ENCODE measurements at places on chromosomes 11 and 22. TPM values are rescaled to one million over a fixed set of nuclear protein-coding genes. Genes with fewer than 3 reads are reported as not detected.
A peak's percentile ranks its signal among the peaks of the same experiment; 100 is the strongest.

SLC6A5 gene
- total RNA-seq = 0.11 TPM

DNA sequence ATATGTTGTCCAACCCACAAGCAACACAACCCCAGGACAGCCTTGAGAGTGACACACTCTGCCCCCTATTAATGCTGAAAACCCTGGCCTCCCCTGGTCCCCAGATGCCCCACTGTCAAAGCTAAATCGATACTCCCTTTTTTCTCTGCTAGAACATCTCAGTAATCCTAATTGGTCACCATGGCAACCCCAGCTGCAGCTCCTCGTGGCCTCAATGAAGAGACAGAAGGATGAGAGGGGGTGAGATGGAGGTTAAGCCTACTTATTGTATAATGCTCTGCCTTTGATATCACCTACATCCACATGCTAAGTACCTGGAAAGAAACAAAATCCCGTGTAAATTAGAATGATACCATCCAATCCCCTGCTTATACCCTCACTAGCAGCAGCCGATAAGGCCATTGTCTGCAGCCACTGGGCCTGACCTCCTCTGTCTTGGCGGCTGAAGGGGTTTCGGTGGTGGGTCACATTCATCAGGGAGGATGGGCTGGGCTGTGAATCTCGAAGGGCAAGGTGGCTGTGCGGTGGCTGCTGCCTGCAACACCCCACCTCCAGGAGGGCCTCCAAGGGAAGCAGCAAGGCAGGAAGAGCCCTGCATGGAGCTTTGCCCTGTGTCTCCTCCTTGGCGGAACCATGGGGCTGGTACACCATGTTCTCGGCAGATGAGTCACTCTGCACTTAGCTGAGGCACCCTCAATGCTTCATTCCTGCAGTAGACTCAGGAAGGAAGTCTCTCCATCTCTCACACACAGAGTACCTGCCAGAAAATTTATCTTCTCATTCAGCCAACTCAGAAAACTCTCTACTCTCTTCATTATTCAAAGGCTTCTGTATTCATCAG lies 399.5 kb downstream of the BUD13 start:
- no peak overlapping the region for H3K27ac ChIP-seq
- H3K4me3 ChIP-seq = no peak overlapping the region
- no peaks in the 10 kb centered on the region for H3K36me3 ChIP-seq
- no peaks in the 10 kb centered on the region for H3K4me1 ChIP-seq
- no peaks in the 10 kb centered on the region for H3K27me3 ChIP-seq
- no peak for DNase-seq

GRCh38 chr22:36405671-36406538 lies 18.1 kb upstream of the MYH9 start:
- no peak overlapping the region for H3K27ac ChIP-seq
- no peak for DNase-seq
- peaks cover 17% of the 10 kb centered on the region for H3K4me1 ChIP-seq
- no peaks in the 10 kb centered on the region for H3K36me3 ChIP-seq
- H3K4me3 ChIP-seq = no peak overlapping the region

GRCh38 chr11:7499081-7499480 lies 13.8 kb downstream of the OLFML1 start:
- H3K4me1 ChIP-seq = no peaks in the 10 kb centered on the region
- no peak overlapping the region for H3K4me3 ChIP-seq
- DNase-seq = no peak
- H3K36me3 ChIP-seq = no peaks in the 10 kb centered on the region
- no peak overlapping the region for H3K27ac ChIP-seq

OR56A1 gene
- total RNA-seq = not detected

DNA sequence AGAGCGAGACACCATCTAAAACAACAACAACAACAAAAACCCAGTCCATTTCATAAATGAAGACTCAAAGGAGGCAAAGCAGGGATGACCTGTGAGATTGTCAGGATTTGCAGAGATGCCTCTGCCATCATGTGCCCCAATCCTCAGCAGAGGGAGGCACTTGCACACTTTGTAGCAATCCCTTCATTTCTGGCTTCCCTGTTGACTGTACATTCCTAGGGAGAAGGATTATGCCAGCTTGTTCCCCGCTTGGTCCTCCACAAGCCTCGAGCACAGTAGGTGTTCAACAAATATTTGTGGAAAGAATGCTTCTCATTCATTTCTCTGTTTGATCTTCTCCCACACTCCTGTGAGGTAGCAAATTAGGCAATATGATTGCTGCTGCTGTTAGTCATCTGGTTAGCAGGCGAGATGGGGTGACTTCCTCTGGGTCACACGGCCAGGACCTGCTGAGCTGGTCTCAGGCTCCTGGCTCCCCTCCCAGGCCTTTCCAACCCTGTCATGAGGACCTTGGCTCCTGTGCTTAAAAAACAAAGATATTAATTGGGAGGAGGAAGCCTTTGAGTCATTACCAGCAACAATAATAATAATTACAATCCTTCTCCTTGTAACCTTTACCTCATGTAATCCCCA lies 34.1 kb downstream of the LIF start:
- no peaks in the 10 kb centered on the region for H3K36me3 ChIP-seq
- DNase-seq = peak; percentile 80
- no peak overlapping the region for H3K27ac ChIP-seq
- H3K4me1 ChIP-seq = no peaks in the 10 kb centered on the region

DNA sequence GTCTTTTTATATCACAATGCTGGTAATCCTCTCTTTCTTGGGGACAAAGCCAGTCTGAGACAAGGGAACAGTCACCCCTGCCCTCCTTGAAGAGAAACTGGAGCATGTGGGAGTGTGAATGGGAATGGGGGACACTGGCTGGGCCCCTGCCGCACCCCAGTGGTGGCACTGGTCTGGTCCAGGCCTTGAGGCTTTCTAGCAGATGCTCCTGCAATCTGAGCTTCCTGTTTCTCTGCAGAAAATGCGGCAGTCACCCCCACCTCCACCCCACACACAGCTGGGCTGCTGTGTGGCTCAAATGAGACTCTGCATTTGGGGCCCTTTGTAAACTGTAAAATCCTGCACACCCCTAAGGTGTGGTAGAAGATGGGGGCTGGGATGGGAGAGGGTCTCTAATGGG lies 6.6 kb upstream of the MARK2 start:
- H3K4me3 ChIP-seq = no peak overlapping the region
- no peaks in the 10 kb centered on the region for H3K27me3 ChIP-seq
- no peaks in the 10 kb centered on the region for H3K4me1 ChIP-seq
- no peak for DNase-seq

- peak overlapping the region; percentile 69 for H3K27ac ChIP-seq
- H3K4me3 ChIP-seq = no peak overlapping the region
- H3K36me3 ChIP-seq = no peaks in the 10 kb centered on the region
- H3K4me1 ChIP-seq = no peaks in the 10 kb centered on the region
- DNase-seq = no peak
Measured at GRCh38 chr11:61706452-61707400, 26.5 kb downstream of the DAGLA start.

GRCh38 chr22:44994399-44995104 lies 15.3 kb downstream of the PHF21B start:
- H3K36me3 ChIP-seq = no peaks in the 10 kb centered on the region
- H3K27ac ChIP-seq = no peak overlapping the region
- no peaks in the 10 kb centered on the region for H3K27me3 ChIP-seq
- no peak overlapping the region for H3K4me3 ChIP-seq

ANKRD13D gene
- 14.9 TPM for total RNA-seq

LMNTD2 gene
- total RNA-seq = 0.33 TPM

CARS1 gene
- total RNA-seq = 15.3 TPM

- no peaks in the 10 kb centered on the region for H3K36me3 ChIP-seq
- H3K27ac ChIP-seq = no peak overlapping the region
- H3K4me3 ChIP-seq = no peak overlapping the region
- H3K27me3 ChIP-seq = no peaks in the 10 kb centered on the region
- H3K4me1 ChIP-seq = no peaks in the 10 kb centered on the region
Measured at GRCh38 chr11:68221406-68221805, 8.3 kb upstream of the KMT5B start.

DNA sequence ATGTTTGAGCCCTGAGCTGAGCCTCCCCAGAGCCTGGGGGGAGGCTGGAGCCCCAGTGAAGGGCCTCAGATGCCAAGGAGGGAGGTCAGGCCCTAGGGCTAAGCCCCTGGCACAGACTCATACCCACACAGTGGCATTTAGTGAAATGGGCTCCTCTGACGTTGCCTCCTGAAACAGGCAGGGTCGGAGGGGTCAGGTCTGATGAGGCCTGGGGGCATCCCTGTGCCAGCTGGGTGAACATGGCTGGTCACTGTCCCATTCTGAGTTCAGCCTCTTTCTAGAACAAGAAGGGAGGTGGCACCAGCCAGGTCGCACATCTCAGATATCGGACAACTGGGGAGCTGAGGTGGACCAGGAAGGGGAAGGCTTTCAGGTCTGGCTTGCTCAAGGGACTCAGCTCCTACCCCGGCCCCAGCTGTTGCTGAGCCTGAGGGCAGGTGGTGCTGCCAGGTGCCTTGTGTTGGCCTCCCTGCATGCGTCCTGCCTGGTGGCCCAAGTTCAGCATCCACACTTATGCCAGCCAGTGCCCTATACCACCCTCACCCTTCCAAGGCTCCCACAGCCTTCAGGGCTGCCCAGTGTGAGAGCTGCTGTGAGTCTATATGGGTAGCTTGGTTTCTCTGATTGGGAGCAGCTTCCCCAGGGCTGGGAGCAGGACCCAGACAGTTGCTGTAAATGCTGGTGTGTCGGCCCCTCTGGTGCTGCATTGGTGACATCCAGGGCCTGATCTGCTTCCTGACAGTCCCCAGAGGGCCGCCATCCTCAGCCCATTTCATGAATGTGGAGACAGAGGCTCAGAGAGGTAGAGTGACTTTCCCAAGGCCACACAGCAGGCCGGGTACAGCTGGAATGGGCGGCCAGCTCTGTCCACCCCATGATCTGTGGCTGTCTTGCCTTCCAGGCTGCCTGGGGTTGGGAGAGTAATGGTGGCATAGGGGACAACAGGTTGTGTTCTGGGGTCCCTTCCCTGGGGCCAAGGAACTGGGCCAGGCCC lies 32.8 kb upstream of the PPARA start:
- peaks cover 6% of the 10 kb centered on the region for H3K36me3 ChIP-seq
- H3K27ac ChIP-seq = no peak overlapping the region
- DNase-seq = no peak
- H3K4me1 ChIP-seq = peaks cover 60% of the 10 kb centered on the region
- no peak overlapping the region for H3K4me3 ChIP-seq

- no peaks in the 10 kb centered on the region for H3K27me3 ChIP-seq
- no peak overlapping the region for H3K27ac ChIP-seq
Measured at GRCh38 chr11:77395460-77396173, 78.3 kb downstream of the PAK1 start.

RASL10A gene
- total RNA-seq = 1.1 TPM

PHOX2A gene
- not detected for total RNA-seq

E2F8 gene
- 2.2 TPM for total RNA-seq

- no peak overlapping the region for H3K4me3 ChIP-seq
- H3K4me1 ChIP-seq = no peaks in the 10 kb centered on the region
- no peaks in the 10 kb centered on the region for H3K36me3 ChIP-seq
Measured at GRCh38 chr11:21174781-21175180, 505.4 kb downstream of the NELL1 start.

DNA sequence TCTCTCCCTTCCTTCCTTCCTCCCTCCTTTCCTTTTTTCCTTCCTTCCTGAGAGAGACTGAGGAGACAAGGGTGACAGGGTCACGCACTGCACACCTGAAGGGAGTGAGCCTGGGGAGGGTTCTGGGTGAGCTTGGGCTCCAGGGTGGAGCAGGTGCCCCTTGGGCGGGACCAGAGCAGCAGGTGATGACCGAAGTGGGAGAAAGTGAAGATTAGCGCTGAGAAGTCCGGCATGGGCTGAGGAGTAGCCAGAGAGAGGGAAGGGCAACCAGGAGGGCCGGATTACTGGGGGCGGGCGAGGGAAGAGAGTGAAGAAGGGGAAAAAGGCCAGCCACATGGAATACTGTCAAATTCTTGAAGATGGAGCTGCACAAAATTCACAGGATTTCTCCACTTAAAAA lies 99.2 kb upstream of the LMO1 start:
- DNase-seq = no peak
- H3K27ac ChIP-seq = no peak overlapping the region
- H3K4me3 ChIP-seq = no peak overlapping the region
- H3K27me3 ChIP-seq = no peaks in the 10 kb centered on the region
- H3K36me3 ChIP-seq = no peaks in the 10 kb centered on the region

DNA sequence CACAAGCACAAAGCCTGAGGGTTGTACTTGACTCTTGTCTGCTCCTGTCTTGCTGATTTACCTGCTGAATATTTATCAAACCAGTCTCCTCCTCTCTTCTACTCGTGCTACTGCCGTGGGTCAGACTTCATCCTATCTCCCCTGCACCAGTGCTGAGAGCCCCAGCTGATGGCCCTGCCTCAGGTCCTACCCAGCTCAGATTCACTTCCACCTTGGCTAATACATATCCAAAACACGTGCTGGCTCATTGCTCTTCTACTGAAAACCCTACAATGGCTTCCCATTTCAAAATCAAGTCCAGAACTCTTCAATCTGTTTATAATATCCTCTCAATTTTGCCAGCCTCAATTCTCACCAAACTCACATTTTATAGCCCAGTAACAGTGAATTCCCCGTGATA lies 48.3 kb downstream of the RAB30 start:
- H3K4me3 ChIP-seq = no peak overlapping the region
- H3K27ac ChIP-seq = no peak overlapping the region
- H3K36me3 ChIP-seq = no peaks in the 10 kb centered on the region
- H3K4me1 ChIP-seq = no peaks in the 10 kb centered on the region

KDM4E gene
- total RNA-seq = not detected

DNA sequence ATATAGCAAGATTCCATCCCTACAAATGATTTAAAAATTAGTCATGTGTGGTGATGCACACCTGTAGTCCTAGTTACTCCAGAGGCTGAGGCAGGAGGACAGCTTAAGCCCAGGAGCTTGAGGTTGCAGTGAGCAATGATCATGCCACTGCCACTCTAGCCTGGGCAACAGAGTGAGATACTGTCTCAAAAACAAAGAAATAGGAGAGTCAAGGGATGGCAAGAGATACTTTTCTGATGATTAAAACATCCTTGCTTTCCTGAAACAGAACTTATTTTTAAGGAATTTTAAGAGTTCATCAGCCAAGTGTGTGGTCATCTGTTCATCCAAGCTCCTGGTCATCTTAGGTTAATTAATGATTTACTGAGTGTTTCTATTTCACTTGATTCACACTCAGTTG lies 1252.0 kb downstream of the LRRC4C start:
- H3K27ac ChIP-seq = no peak overlapping the region
- no peaks in the 10 kb centered on the region for H3K4me1 ChIP-seq
- no peaks in the 10 kb centered on the region for H3K27me3 ChIP-seq
- H3K4me3 ChIP-seq = no peak overlapping the region

GRCh38 chr11:47572715-47573255 lies 6.0 kb downstream of the KBTBD4 start:
- no peaks in the 10 kb centered on the region for H3K4me1 ChIP-seq
- no peak for DNase-seq
- H3K4me3 ChIP-seq = no peak overlapping the region
- peaks cover 33% of the 10 kb centered on the region for H3K36me3 ChIP-seq

NRIP3 gene
- 2.0 TPM for total RNA-seq

DNA sequence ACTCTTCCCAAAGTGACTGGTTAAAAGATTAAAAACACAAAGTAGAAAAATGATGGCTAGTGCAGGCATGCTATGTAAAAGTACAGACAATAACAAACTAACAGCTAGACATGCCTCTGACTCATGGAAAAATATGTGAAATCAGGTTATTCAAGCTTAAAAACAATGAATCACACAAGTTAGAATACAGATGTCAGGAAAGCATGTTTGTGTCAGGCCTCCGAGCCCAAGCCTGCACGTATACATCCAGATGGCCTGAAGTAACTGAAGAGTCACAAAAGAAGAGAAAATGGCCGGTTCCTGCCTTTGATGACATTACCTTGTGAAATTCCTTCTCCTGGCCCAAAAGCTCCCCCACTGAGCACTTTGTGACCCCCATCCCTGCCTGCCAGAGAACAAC lies 110.1 kb downstream of the NOX4 start:
- H3K4me3 ChIP-seq = no peak overlapping the region
- peak; percentile 67 for DNase-seq
- peak overlapping the region; percentile 46 for H3K27ac ChIP-seq
- H3K4me1 ChIP-seq = no peaks in the 10 kb centered on the region
- no peaks in the 10 kb centered on the region for H3K27me3 ChIP-seq

OR5I1 gene
- total RNA-seq = not detected

SEC14L6 gene
- total RNA-seq = 0.11 TPM
